NCI-H774 (cell line): ENCODE measurements at places on chromosomes 5 and 9.

GRCh38 chr5:155587458-155587857 lies 573.9 kb downstream of the KIF4B start:
- peak; percentile 63 for DNase-seq

DNA sequence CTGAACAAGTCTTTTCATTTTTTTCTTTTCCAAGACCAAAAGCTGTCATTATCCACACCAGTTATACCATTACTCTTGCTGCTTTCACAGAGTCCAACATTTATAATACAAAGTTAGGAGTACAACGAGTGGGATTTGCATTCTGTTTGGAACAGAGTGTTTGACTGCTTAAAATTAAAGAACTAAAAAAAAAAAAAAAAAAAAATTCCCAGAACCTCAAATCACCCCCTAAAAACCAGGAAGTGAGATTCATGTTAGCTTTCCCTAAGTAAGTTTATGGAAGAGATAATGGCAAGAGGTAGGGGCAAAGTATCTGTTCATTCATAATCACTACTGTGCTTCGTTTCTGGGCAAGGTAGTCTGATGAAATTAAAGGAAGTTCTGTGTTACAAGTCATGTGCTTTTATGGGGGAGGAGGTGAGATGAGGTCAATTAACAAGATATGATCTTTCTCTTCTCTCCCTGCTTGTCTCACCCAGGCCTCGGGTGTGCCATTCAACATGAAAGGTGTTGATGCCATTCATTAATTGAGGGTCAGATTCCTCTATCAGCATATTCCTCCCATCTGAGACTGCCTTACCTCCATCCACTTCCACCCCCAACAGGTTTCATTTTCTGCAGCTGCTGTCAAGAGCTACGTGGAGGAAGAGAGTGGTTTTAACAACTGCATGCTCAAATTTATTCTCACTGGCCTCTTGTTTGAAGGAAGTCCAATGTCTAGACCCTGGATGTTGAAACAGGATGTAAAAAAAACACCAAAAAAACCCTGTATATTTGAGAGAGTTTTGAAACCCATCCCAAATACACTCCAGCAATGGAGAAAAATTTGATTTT lies 58.1 kb downstream of the MARCHF3 start:
- DNase-seq, result no peak

DNA sequence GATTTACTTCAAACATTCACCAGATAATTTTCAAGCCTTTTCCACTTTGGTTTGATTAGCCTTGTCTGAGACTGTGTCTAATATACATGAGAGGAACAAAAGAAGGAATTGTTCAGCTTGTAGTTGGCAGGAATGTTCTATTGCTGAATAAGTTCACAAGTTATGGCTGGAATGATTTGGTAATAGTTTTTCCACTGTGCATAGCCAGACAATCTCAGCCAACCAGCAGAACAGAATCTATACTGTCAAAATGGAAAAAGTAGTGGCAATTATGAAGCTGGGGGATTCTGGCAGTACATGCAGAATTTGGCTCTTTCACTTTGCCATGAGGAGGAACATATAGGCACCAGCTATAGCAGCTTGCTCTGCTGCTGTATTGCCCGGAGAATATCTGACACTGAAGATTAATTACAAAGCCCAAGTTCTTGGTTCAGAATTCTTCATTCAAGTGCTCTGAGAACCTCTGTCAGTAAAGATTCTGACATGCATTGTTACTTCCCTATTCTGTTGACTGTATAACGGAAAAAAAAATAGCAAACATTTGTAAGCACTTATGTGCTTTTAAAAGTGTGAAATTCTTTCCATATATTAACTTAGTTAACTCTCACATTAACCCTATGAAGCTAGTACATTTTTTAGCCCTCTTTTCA lies 150.6 kb downstream of the PRR16 start:
- DNase-seq, result no peak

- DNase-seq, result no peak
Measured at GRCh38 chr9:127548352-127548881, 63.7 kb upstream of the STXBP1 start.

GRCh38 chr5:134530301-134531077 lies 5.0 kb downstream of the JADE2 start:
- DNase-seq, result peak; percentile 26

- no peak for DNase-seq
Measured at GRCh38 chr5:137611011-137611580, 112.0 kb upstream of the SPOCK1 start.

GRCh38 chr9:98372077-98372836 lies 116.8 kb upstream of the TBC1D2 start:
- DNase-seq, result no peak

GRCh38 chr9:98287384-98287783 lies 31.9 kb upstream of the TBC1D2 start:
- DNase-seq, result no peak

DNA sequence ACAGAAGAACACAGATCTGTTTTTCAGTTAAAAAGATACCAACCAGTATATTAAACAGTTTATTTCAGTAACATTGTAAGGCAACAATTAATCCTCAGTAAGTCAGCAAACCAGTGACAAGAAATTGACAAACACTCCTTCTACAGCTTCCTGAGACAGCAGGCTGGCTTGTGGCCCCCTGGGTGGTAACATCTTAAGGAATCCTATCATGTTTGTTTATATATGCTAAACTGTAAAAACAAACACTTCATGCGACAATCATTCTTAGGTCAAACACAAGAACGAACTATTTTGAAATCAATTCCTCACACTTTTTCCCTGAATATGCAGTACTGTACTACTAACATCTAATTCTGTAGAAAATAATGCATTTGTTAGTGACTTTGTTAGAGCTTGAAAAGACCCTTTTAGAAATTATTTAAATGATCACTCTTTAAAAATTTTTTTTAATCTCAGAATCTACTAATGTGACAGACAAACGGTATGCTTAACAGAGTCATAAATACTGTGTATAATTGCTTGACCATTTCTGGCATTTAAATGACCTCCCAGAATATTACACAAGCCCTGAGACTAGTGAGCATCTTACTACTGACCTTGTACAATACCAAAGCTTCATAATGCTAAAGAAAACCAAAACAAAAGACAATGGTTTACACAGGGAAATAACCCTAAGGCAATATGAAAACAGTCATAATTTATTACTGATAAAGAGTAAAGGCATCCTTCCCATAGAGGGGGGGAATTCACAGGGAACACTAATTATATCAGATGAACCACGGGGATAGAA lies 48.2 kb downstream of the ERMP1 start:
- no peak for DNase-seq
